ENCODE measurements at places on chromosomes 6 and 20.

DNA sequence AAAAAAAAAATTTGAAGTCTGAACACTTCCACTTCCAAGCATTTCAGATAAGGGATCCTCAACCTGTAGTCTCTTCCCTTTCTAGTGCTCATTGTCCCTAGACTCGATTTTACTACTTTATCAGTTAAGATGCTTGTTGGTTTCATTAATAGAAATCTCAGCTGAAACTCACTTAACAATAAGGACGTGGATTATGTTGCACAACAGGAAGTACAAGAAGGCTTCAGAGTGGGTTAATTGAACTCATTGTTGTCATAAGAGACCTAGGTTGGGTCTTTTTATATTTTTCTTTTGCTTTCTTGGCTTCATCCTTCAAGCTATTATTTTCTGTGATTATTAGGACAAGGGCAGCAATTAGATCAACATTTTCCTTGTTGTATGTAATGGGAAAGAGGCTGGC lies 175.2 kb downstream of the CDKAL1 start:
- DNase-seq = no peak

GRCh38 chr6:125246566-125246965 lies 55.2 kb downstream of the HDDC2 start:
- DNase-seq = no peak

GRCh38 chr6:135094403-135094821 lies 39.8 kb upstream of the HBS1L start:
- DNase-seq = no peak

DNA sequence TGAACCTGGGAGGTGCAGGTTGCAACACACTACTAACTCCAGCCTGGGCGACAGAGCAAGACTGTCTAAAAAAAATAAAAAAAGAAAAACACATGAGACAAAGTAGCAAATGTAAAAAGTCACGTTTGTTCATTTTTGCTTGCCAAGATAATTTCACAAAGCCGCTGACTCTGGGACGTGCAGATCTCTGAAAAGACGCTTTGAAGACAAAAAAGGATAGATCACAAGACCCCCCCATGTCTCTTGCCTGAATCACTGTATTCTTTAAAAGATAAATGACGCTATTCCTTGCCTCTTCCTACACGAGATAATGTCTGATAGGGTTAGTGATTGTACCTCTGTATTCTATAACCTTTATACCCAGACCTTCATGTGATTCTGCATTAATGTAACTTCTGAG lies 23.3 kb upstream of the STXBP5 start:
- no peak for DNase-seq

DNA sequence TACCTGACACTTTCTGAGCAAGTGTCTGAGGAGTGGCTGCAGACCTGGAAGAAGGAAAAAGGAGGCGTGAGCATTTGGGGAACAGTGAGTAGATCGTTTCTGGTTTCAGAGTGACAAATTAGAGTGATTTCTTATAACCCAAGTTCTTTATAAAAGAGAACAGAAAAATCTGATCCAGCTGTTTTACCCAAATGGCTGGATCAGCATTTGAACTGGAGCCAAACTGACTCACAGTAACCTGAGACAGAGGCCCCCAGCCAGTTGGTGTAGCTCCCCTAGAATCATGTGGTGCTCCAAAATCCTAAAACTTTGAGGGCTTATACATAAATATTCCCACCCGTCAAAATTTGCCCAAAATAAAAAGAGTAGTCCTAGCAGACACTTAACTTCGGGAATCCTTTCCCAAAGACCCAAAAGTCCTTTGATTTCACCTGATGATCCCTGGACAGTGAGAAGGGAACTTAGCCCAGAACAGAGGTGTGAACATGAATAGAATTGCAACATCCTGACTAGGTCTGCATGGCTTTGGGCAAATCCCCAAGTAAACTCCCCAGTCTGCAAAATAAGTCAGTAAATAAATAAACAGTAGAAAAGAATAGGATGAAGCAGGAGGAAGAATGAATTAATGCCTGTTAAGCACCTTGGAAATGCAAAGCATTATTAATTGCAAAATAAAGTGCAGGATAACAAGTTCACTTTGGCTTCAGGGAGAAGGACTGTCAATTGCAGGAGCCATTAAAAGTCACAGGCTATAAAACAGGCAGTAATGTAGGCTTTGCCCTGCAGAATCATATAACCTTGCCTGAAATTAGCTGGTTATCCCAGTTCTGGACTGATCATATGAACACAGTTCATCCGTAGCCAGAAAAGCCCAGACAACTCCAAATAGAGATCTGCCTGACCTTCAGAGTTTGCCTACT lies 262.0 kb upstream of the JARID2 start:
- DNase-seq = no peak

GRCh38 chr6:89057759-89058158 lies 22.8 kb upstream of the PNRC1 start:
- DNase-seq = no peak

DNA sequence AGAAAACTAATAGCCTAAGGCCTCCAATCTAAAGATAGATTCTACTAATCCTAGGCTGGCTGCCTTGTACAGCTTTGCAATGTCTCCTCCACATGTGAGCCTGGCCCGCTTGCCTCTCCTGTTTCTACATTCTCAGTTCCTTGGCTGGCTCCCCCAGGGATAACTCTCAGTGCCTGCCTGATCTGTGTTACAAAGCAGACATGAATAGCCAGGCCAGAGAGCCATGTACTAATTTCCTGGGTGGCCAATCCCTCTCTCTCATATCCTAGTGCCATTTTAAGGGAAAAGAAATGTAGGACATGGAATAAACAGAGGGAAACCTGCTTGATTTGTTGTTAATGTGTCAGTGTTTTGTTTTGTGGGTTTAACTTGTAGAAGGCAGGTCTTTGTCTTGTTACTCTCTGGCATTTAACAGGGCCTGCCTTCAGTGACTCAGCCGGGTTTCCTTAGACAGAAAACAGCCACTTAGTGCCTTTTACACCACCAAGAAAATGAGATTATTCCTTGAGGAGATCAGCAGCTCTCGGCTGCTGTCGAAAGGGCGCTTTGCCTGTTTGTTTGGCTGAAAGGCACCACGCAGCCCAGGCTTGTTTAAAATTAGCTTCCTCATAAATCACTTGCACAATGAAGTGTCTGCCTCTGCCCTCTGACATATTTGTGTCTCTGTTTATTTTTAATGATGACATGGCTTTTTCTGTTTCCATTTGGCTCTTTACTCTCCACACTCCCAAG lies 702.7 kb downstream of the MAFB start:
- no peak for DNase-seq

GRCh38 chr6:20058121-20058905 lies 154.0 kb downstream of the MBOAT1 start:
- no peak for DNase-seq

GRCh38 chr20:38197619-38198018 lies 32.5 kb upstream of the TGM2 start:
- no peak for DNase-seq

DNA sequence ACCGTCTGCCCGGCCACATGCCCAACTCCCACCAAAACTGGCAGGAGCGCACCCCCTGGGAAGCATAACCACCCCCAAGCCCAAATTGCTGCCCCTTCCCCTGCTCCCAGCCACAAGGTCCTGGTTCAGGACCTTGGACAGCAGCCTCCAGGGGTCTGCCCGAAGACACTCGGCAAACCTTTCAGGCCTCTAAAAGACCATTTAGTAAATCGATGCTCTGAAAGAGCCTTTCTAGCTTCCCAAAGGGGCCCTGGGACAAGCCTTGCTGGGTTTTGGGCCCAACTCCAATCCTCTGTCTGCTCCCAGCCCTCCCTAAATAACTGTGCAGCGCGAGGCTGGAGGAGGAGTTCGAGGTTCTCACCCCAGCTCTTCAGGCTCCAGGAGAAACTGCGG lies 30.5 kb downstream of the GRM4 start:
- DNase-seq = no peak

DNA sequence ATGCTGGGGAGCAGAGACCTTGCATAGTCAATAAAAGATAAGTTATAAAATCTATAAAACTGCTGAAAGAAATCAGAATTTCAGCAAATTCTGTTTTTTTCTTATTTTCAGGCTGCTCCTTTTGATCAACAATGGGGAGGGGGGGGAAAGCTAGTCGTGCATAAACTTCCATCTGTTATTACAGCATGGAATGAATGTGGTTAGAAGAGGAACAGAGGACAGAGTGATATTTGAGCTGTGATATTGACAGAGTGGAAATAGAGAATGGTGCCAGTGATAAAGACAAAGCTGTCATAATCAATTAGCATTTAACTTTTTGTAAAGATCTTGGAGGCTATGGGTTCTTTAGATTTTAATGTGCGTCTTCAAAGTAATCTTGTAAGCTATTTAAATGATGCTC lies 43.4 kb upstream of the QKI start:
- no peak for DNase-seq

All from stimulated activated CD4-positive, alpha-beta T cell treated with anti-CD3 and anti-CD28 coated beads, Interleukin-15, amount 100 ng/mL, for 48 hours (primary cell).